ENCODE measurements at places on chromosomes 13 and 19.

DNA sequence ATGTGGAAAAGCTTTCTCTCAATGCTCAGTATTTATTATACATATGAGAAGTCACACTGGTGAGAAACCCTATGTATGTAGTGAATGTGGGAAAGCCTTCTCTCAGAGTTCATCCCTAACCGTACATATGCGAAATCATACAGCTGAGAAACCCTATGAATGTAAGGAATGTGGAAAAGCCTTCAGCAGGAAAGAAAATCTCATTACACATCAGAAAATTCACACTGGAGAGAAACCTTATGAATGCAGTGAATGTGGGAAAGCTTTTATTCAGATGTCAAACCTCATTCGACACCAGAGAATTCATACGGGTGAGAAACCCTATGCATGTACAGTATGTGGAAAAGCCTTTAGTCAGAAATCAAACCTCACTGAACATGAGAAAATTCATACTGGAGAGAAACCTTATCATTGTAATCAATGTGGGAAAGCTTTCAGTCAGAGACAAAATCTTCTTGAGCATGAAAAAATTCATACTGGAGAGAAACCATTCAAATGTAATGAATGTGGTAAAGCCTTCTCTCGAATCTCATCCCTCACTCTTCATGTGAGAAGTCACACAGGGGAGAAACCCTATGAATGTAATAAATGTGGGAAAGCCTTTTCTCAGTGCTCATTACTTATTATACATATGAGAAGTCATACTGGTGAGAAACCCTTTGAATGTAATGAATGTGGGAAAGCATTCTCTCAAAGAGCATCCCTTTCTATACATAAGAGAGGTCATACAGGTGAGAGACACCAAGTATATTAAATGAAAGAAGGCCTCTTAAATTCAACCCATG, 34.4 kb downstream of the ZNF568 start:
- DNase-seq = no peak

GRCh38 chr19:2517881-2518601, 42.1 kb downstream of the GADD45B start:
- DNase-seq = no peak

DNA sequence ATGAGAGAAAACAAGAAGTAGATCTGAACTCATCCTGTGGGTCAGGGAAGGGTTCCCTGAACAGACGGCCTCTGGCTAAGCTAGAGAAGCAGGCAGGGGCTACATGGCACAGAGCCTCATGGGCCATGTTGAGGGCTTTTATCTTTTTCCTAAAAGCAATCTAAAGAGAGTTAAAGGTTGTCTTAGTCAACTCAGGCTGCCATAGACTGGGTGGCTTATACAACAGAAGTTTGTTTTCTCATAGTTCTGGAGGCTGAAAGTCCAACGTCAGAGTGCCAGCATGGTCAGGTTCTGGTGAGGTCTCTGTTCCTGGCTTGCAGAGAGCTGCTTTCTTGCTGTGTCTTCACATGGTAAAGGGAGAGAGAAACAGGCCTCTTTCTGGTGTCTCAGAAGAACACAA, 2.9 kb upstream of the MBNL2 start:
- no peak for DNase-seq

- DNase-seq = no peak
These were observed 636 bp upstream of the RB1 start for GRCh38 chr13:48302871-48303358.

DNA sequence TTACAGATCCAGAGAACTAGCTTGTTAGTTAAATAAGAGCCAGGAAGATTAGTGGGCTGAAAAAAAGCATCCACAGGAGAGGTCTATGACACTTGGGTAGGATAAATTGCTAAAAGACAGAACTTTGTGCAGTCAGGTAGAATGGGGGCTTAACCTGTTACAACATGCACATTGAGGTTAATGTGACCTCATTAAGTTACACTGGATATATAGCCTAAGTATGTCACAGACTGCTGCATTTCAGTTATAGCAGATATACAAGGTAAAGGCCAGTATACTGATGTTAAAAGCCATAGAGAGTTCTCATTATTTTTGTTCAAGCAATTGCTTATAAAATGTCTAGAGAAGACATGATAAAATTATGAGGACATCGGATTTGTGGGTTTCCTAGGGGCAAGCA, 1179.9 kb upstream of the PCDH9 start:
- DNase-seq = no peak

GRCh38 chr13:105127732-105128131, 1407.7 kb downstream of the EFNB2 start:
- no peak for DNase-seq

- no peak for DNase-seq
These were observed 4.9 kb downstream of the ZNF574 start for GRCh38 chr19:42080764-42081375.

DNA sequence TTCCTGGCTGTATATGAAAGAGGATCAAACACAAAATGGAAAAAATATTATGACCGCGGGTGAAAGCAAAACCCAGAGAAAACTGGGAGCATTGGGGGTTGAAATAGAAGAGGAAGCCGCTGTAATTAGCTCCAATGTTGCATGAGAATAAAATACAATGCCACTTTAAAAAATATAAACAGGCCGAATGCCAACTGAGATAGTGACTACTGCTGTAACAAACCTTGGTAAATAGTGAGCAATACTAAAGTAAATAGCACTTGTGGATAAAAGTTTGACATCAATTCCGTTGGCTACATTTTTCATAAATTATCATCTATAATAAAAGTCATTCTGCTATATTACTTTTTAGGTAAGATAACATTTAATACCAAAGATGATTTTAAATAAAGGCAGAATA, 395.8 kb upstream of the MIR17HG start:
- no peak for DNase-seq

DNA sequence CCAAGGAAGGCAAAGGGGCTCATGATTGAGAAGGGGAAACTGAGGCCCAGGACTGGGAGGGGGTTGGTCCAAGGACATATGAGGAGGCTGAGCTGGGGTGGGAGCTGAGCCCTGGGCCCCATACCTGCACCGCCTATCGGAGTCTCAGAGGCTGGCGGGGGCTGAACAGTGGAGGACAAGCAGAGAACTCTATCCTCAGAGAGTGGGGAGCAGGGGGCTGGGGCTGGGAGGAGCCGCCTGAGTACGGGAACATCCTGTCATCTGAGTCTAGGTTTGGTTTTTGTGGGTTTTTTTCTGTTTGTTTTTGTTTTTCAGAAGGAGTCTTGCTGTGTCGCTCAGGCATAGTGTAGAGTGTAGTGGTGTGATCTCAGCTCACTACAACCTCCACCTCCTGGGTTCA, 6.2 kb downstream of the ARRDC2 start:
- DNase-seq = no peak

DNA sequence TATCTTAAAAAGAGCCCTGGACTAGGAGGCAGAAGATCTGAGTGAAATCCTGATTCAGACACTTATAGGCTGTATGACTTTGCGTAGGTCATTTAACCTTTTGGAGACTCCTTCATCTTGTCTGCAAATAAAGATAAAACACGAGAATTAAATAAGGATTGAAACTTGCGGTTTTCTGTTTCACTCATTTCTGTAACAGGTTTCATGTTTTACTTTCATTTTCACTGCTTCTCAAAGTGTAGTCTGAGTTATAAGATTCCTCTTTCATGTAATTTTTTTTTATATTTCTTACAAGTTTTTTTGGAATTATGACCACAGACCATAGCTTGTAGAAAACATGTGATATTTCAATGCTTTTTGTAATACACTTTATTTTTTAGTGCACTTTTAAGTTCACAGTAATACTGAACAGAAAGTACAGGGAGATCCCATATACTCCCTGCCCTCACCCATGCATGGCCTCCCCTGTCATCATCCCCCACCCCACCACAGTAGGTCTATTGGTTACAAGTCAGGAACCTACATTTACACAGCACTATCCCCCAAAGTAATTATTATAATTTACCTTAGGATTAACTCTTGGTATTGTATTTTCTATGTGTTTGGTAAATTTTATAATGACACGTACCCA, 174.6 kb downstream of the ITGBL1 start:
- no peak for DNase-seq

DNA sequence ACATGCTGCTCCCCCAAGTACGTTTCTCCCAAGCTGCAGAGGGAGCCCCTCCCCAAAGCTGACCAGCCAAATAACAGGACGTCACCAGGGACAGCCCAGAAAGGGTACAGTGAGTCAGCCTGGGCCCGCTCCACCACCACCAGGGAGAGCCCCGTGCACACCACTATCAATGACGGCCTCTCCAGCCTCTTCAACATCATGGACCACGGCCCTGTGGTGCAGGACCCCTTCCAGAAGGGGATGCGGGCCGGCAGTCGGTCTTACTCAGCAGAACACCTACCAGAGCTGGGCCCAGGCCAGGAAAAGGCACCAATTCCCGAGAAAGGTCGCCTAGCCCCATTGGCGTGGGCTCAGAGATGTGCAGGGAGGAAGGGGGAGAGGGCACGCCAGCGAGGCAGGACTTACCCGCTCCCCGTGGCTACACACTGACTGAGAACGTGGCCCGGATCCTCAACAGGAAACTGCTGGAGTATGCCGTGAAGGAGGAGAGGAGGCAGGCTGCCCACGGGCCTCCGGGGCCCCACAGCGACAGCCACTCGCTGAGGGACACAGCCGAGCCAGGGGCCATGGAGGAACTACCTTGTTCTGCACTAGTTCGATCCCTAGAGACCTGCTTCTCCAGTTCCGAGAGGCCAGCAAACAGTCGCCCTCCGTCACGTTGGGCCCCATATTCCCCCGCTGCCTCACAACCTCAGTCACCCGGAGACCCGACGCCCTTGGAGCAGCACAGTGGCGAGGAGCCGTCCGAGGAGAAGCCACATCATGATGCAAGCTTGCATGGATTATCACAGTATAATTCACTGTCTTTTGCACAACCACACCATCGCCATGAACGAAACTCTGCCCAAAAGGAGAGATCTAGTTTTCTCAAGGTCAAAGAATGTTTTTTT, 815.9 kb upstream of the KLHL1 start:
- no peak for DNase-seq

- peak; percentile 97 for DNase-seq
These were observed 48.6 kb downstream of the PEPD start for GRCh38 chr19:33472691-33473652.

DNA sequence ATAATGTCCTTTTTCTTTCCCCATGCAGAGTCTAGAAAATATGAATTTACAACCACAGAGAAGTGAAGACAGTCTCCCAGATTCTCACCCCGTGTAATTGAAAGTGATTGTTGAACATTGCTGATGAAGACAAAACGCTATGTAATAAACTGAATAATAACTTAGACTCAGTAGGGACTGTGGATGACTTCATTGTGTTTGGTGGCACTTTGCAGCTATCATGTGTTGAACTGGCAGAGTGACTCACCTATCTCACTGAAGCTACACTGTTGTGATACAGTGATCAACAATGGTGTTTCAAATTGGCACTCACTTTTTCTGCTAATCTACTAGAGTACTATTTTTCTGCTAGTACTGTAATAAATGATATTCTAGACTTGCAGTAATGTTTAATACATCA, 261.3 kb downstream of the DACH1 start:
- DNase-seq = no peak

GRCh38 chr13:100789481-100789880, 114.9 kb upstream of the TMTC4 start:
- DNase-seq = no peak

DNA sequence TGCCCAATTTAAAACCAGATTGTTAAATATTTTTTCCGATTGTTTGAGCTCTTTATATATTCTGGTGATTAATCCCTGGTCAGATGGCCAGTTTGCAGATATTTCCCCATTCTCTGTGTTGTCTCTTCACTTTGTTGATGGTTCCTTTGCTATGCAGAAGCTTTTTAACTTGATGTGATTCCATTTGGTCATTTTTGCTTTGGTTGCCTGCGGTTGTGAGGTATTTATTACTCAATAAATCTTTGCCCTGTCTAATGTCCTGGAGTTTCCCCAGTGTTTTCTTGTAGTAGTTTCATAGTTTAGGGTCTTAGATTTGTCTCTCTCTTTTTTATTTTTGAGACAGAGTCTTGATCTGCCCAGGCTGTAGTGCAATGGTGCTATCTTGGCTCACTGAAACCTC, 23.8 kb upstream of the LMO7 start:
- no peak for DNase-seq

DNA sequence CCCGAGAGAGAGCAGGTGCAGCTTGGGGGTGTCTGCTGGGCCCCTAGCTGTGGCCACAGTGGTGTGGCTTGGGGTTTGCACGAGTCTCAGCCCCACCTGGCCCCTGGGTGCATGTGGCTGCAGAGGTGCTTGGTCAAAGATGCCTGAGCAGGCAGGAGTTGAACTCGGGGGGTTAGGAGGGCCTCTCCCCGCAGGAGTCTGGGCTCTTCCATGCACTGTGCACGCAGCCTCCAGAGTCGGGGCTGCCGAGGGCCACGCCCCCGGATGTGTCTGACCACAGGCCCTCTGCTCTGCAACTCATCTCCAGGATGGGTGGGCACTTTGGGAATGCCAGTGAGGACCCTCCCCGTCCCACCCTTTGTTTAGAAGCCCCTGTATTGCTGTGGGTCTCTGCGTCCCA, 91.5 kb upstream of the MCF2L start:
- DNase-seq = no peak

- DNase-seq = no peak
These were observed 21.2 kb downstream of the SAFB start for GRCh38 chr19:5644037-5644436.

DNA sequence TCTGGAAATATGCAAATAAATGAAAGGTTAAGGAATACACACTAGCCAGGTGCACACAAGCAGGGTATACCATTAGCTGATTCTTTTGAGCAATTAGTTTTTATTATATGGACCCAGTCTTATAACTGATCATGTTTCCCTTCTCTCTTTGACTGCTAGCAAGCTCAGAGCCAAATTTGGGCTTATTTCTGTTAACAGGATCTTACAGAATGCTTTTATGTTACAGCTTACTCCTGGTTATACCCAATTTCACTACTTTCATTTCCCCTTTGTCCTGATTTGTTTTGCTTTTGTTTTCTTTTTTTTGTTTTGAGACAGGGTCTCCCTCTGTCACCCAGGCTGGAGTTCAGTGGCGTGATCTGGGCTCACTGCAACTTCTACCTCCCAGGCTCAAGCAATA, 12.9 kb upstream of the TPT1 start:
- DNase-seq = no peak

GRCh38 chr13:77751513-77752456, 54.3 kb downstream of the SLAIN1 start:
- DNase-seq = no peak

GRCh38 chr19:19115954-19116353, 22.3 kb downstream of the TMEM161A start:
- no peak for DNase-seq

DNA sequence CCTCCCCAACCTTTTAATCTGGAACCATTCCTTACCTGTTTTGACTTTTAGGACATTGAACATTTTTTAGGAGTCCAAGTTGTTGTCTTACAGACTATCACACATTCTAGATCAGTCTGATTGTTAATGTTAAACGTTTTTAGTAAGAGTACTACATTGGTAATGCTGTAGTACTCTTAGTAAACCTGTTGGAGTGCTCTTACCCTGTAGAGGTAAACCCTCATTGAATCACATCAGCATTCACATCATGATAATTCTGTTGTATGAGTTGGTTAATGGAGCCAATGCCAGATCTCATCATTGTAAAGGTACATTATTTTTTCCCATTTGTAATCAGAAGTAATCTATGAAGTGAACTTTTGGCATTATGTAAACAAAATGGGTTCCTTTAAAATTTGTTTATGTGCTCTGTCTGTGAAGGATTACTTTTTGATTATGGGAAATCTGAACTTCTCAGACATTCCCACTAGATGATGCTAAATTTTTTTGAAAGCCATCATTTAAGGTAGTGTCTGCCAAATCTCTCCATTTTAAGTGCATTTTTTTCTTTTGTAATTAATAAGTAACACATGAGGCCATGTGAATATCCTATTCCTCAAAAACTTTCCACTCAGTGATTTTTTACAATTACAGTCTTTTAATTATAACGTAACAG, 55.2 kb downstream of the VWA8 start:
- DNase-seq = no peak

Data from AG04449 (cell line).